CD8-positive, alpha-beta memory T cell (primary cell): ENCODE measurements at places on chromosomes 16 and 17.

DNA sequence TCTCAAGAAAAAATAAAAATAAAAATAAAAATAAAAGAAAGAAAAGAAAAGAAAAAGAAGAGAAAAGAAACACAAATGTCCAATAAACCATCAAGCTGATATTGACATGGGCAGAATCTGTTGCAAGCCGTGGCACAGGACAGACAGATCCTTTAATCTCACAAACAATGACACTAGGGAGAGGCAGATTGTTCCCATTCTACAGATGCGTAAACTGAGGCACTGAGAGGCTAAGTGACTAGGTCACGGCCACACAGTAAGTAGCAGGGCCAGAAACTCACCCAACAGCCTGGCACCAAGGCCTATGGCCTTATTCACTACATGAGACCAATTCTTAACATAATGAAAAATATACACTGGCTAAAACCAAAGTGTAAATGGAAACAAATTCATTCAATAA, 28.3 kb upstream of the ZFP90 start:
- DNase-seq: no peak

GRCh38 chr17:57876866-57877237, 27.0 kb upstream of the MRPS23 start:
- DNase-seq: no peak

DNA sequence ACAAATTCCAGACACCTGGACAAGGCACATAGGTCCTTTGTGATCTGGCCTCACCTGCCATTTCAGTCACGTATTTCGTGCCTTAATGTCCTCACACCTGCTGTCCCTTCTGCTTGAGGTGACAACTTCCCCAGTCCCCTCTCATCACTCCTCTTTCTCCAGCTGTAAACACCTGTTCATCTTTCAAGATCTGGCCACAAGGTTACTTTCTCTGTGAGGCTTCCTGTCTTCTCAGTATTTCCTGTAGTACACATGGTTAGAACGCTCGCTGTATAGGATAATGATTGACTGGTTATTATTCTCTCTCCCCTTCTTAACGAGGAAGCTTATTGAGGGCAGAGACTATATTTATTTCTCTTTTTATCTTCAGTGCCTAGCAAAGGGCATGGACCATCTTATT, 74.5 kb upstream of the PMFBP1 start:
- no peak for DNase-seq

- no peak for DNase-seq
Measured at GRCh38 chr17:65155622-65156021, 18.5 kb downstream of the RGS9 start.

DNA sequence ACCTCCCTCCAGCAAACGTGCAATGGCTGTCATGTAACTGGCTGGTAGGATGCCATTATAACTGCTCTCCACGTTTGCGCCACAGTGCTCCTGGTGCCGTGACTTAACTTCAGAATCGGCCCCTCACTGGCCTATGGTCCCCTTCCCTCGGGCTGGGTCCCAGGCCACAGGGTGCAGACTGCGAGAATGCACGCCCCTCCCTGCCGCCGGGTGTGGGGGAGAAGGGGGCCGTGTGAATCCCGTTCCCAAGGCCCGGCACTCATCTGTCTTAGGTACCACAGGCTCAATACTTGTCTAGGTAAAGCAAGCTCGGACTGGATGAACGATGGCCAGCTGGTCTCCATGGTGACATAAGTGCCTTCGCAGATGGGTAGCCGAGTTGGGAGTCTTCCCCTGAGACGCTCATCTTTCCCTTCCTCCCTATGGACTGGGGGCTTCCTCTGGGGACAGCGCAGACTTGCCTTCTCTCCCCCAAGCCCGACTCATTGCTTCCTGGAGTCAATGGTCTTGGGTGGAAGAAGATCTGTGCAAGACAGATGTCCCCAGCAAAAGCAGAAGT, 37.8 kb downstream of the TIMM22 start:
- DNase-seq: no peak

GRCh38 chr16:35750157-35750689, 2290.8 kb downstream of the TP53TG3F start:
- DNase-seq: no peak

GRCh38 chr17:34117811-34118210, 137.3 kb upstream of the CCL2 start:
- DNase-seq: no peak

- no peak for DNase-seq
Measured at GRCh38 chr16:87496447-87496801, 3.6 kb upstream of the ZCCHC14 start.

DNA sequence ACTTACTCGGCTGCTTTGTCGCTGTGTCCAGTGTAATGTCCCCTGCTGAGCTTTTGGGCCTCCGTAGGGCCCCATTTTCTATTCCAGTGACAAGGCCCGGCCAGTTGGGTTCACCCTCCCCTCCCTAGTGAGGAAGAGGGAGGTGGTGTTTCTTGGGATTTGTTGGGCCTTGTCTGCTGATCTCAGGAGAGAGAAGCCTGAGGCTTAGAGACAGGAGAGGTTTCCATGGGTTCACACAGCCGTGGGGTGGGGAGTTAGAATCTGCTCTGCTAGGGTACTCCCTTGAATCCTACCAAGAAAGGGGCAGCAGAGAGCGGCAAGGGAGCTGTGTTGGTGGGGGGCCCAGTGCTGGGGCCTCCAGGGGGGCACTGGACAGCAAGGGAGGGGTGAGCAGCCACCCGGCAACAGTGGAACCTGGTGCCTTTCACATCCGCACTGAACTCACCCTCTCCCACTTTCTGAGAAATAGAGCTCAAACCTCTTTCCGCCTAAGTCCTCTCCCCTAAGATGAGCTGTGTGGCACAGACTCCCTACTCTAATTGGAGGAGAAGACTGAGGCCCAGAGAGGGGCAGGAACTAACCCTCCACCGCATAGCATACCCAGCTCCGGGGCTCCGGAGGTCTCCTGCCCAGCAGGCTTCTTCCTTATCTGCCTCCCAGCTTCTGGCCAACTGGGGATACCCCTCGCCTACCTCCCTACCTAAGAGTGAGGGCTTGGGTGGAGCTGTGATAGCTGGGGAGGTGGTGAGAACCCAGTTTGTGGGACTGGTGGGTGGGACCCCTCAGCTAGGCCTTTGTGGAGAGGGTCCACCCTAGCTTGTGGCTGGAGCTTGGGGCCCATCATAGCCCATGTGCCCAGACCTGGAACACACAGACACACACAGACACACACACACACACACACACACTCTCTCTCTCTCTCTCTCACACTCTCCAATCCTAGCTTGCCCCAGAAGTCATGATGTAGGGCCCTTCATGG, 6.8 kb downstream of the TBKBP1 start:
- no peak for DNase-seq

DNA sequence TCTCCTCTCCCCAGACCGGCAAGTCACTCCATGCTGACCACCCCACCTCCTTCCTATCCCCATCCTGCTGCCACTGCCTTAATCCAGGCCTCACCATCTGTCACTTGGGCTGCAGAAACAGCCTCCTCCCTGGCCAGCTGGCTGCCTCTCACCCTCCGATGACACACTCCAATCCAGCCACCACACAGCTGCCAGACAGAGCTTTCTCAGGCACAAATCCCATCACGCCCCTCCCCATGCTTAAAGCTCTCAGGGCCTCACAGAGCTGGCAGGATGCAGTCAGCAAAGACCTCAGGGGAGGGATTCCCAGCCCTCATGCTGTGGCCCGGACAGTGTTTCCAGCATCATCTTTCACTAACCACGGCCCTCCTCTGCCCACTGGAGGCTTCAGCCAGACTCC, 13.7 kb downstream of the CAMKK1 start:
- DNase-seq: no peak

DNA sequence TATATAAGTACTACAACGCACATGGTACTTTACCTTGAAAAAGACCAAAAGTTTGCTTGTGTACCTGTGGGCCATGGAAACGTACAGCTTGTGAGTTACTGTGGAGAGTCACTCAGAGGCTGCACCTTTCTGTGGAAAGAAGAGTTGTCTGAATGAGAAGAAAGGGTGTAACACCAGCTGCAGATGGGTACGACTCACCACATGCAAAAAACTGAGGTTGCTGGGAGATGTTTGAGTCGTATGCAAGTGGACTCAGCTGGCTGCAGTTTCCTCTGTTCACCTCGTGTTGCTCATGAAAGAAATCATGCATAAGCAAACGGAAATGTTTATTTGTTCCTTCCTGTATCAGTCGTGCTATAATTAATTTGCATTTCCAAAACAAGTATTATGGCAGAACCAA, 22.4 kb upstream of the DYNLRB2 start:
- DNase-seq: peak; percentile 35

DNA sequence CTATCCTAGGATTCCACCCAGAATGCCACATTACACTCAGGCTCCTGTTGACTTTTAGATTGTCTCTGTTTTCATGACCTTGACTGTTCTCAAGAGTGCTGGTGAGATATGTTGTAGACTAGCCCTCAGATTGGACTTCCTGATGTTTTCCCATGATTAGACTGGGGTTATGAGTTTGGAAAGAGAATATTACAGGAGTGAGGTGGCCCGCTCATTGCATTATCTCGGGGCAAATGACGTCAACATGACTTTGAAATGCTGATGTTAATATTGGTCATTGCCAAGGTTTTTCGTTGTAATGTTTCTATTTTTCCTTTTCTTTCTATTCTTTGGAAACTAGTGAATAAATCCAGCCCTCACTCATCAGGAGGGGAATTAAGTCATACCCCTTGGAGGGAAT, 355.7 kb upstream of the MON1B start:
- no peak for DNase-seq

DNA sequence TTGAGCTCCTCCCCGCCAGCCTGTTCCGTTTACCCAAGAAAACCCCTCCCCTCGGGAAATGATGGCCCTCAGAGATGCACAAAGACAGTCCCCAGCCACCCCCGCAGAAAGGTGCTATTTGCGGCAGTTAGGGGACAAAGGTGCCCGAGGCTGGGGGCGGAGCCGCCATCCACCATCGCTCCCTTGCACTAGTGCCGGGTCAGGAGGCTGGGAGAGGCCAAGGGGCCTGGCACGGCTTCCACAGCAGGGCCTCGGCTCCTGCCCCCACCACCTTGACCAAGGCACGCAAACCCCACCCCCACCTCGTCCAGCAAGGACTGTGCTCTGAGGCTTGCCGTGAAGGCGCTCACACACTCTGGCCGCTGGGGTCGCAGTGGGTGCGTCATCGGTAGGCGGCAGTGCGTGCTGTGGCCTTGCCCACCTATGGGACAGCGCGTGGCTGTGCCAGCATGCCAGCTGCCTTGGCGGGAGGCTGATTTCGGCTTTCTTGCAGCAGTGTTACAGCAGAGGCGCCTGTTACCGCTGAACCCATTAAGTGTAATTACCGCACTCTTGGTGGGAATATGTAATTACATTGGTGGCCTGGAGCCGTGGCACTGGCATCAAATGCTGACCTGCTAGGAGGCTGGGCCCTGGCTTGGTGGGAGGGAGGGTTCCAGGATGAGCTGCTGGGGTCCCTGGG, 31.8 kb downstream of the TPSG1 start:
- no peak for DNase-seq

GRCh38 chr16:56428091-56428490, 2.7 kb upstream of the AMFR start:
- no peak for DNase-seq

DNA sequence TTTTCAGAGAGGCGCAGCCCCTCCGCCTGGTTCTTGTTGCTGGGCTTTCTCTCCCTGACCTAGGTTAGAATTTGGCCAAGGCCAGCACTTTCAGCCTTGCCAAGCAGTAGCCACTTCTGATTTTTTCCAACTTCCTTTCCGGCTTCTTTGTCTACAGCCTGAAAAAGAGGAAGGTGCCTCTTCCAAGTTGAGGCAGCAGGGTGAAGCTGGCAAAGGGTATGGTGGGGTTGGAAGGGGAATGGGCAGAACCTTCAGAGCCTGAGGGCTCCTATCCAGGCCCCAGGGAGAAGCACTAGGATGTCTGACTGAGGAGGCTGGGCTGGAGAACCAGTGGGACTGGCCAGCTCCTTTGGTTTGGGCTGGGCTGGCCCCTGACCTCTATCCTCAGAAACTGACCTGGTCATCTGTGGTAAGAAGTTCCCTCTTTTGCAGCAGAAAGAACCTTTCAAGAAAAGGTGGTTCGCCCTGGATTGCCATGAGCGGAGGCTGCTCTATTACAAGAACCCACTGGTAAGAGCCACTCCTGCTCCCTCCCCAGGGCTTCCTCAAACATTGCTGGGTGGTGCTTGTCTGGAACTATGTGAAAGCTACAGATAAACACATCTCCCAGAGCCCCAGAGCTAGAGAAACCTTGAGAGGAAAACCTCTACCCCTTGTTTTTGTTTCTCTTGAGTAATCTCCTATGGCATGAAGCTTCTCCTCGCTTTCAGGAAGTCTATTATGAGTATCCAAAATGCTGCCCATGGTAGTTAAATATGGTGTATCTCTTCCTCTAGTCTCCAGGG, 16.6 kb upstream of the RNF135 start:
- no peak for DNase-seq

GRCh38 chr16:21164521-21165168, 6.2 kb downstream of the LDAF1 start:
- DNase-seq: no peak

- no peak for DNase-seq
Measured at GRCh38 chr16:86865851-86866662, 287.7 kb downstream of the FOXL1 start.

DNA sequence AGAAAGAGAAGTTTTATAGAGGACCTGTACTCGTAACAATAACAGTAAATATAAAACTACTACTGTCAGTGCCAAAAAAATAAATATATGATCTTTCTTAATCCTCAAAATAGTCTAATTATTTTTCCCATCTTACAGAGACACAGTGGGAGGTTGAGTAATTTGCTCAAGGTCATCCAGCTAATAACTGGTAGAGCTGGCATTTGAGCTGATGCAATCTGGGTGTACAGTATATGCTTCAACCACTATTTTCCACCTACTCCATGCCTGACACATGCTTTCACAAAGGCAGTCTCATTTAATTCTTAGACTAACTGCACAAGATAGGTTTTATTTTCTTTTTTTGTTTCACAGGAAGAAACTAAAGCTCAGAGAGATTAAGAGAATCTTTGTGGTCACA, 33.6 kb downstream of the PIGL start:
- DNase-seq: no peak

GRCh38 chr16:72094266-72094610, 591 bp downstream of the DHX38 start:
- no peak for DNase-seq

DNA sequence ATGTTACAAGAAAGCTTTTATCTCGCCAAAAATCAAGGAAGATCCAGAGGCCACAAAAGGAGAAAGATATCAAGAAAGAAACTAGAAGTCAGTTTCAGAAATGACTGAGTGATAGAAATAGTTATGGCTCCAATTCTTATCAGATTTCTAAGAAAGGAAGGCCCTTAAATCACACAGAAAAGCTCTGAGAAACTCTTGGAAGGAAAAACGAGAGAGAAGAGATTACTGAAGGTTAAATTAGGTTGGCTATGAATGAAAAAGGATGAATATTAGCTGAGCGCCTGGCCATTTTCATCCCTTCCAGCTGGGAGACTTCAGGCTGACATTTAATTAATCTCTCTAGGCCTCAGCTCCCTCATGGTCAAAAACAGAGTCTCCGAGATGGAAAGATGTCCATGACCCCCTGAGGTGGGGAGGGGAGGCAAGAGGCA, 72.3 kb downstream of the CYTH1 start:
- no peak for DNase-seq

DNA sequence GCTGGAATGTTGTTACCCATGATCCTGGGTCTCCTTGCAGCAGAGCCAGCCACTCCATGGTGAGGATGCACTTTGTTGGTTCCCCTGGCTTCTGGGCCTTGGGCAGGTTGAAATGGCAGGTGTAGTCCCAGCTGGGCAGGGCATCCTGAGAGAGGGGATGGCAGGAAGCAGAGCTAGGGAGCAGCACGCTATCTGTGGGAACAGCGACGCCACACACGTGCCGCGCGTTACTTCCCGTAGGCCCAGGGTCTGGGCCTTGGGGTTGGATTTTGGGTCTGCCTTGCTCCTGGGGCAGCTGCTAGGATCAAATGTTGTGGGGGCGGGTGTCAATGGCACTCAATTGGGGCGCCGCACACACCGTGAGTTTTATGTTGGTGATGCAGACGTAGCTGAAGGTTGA, 368.0 kb downstream of the CPPED1 start:
- no peak for DNase-seq
